Stromal cell of bone marrow (primary cell): ENCODE measurements at places on chromosomes 13 and 19.

DNA sequence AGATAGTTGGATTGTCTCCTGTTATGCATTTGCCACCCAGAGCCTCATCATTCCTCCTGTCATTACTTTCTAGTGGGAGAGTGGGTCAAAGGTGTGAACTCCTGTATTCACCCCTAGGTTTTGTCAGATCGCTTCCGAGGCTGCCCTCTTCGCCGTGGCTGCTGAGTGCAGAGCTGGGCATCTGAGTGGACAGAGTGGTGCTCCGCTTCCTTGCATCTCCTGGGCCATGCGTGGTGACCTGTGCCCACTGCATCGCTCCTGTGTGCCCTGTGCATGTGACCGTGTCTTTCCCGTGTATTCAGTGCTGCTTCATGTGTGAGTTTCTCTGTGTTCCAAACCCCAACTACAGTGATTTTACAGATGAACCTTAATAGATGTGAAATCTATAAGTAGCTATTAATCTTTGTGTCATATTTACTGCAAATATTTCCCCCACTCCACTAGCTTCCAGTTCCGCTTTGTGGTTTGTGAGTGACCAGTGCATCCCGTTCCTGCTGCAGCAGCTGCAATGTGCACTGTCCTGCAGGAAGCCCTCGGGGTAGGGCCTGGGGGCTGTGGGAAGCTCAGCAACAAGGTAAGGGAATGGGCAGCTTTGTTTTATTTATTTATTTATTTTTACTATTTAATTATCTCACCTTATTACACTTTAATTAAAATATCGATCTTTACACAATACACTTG, 53.1 kb downstream of the C13orf46 start:
- DNase-seq: no peak

GRCh38 chr19:1813192-1814182, 1.4 kb upstream of the ATP8B3 start:
- DNase-seq: no peak

- no peak for DNase-seq
These were observed 53.9 kb upstream of the GAS6 start for GRCh38 chr13:113917594-113918371.

- DNase-seq: peak; percentile 10
These were observed 472.2 kb downstream of the MYO16 start for GRCh38 chr13:109101550-109102144.

DNA sequence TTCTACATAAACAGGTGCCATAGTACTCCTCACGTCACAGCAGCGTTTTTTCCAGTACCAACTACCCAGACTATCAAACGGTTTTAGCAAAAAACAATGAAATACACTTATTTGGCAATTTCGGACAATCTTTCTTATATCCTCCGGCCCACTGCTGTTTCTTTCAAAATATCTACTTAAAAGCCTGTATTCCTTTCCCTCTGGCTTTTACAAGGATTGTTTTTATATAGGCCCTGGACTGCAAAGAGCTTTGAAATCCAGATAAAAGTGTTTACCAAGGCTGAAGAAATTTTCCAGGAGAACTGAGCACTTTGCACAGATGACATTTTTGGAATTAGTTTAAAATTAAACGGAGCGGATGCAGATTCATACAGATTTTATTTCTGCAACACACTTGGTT, 255.9 kb upstream of the STARD13 start:
- DNase-seq: no peak

GRCh38 chr19:709965-710571, 1.3 kb downstream of the PALM start:
- DNase-seq: no peak
